ENCODE measurements at places on chromosomes 7 and 10. TPM values are rescaled to one million over a fixed set of nuclear protein-coding genes. Genes with fewer than 3 reads are reported as not detected.

GRCh38 chr7:2640846-2641316 lies 9.1 kb downstream of the TTYH3 start:
- H3K36me3 ChIP-seq: no peaks in the 10 kb centered on the region
- DNase-seq: no peak
- H3K27me3 ChIP-seq: no peaks in the 10 kb centered on the region
- peak overlapping the region; percentile 92 for H3K27ac ChIP-seq
- H3K4me1 ChIP-seq: peaks cover 86% of the 10 kb centered on the region
- H3K4me3 ChIP-seq: no peak overlapping the region

GRCh38 chr7:138162236-138162635 lies 86.0 kb downstream of the AKR1D1 start:
- no peaks in the 10 kb centered on the region for H3K27me3 ChIP-seq
- H3K4me3 ChIP-seq: no peak overlapping the region
- peak overlapping the region; percentile 31 for H3K27ac ChIP-seq
- DNase-seq: no peak

- H3K4me3 ChIP-seq: no peak overlapping the region
- H3K4me1 ChIP-seq: peaks cover 6% of the 10 kb centered on the region
- DNase-seq: no peak
- no peaks in the 10 kb centered on the region for H3K36me3 ChIP-seq
- H3K27ac ChIP-seq: no peak overlapping the region
These were observed 52.8 kb upstream of the WAC start for GRCh38 chr10:28479927-28480627.

ALKBH4 gene
- 13.9 TPM for total RNA-seq

PDE6C gene
- total RNA-seq: not detected

NPTX2 gene
- 5.1 TPM for total RNA-seq

AZGP1 gene
- total RNA-seq: not detected

SLC26A3 gene
- total RNA-seq: not detected

LIPN gene
- total RNA-seq: not detected
